DMS79 (cell line): ENCODE measurements at places on chromosomes 12 and 14.

DNA sequence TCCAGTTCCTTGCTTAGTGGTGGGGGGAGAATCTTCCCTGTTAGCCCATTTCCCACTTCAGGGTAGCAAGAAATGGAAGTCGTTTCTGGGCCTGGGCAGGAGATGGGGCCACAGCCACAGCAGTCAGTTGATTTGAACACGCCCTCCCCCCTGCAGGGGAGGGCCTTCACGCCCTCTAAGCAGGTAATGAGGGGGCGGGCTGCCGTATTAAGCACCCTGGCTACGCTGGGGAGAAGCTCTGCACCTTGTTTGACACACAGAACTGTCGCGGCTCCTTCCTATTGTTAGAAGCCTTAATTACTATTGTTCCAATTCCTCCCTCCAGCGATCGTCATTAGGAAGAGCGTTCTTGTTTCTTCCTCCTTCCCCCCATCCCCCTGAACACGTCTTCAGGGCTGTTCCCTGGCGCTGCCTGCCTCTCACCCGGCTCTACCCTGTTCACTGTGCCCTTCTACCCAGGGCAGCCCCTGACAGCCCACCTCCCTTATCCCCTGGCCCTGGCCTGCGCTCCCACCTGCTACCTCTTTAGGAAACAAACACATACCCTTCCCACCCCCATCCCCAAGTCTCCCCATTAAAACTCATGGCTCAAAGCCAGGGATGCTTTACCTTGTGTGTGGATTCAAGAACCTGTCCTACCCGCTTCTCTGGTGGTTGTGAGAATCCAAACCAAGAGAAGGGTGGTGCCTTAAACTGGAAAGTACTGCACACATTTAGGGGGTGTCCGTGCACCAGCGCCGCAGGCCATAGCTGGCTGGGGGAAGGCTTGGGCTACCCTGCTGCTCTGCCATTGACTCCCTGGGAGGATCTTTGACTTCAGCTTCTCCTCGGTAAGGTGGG, 137.6 kb downstream of the TSPAN9 start:
- peak; percentile 89 for DNase-seq

GRCh38 chr12:105357162-105357691, 26.7 kb downstream of the C12orf75 start:
- DNase-seq, result no peak

- DNase-seq, result no peak
Measured at GRCh38 chr12:26713885-26714383, 119.1 kb downstream of the ITPR2 start.

DNA sequence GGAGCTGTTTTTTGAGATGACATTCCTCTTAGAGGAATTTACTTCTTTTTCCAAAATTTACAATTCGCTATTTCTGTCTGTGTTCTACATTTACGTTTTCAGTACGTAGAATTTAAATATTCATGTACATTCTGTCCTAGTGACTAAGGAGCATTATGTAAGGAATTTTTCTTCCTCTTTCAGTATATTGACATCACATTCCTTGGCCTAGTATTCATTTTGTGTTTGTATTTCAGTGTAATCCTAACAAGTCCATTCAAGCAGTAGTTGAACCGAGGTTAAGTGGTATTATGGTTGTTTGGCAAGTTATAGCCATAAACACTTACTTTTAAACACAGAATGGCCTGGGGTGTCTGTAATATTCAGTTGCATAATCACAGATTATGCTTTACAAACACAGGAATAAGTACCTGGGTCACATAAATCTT, 465.2 kb downstream of the PCNX1 start:
- DNase-seq, result peak; percentile 86

- DNase-seq, result no peak
Measured at GRCh38 chr14:45526715-45527549, 273.9 kb upstream of the MIS18BP1 start.
